ENCODE measurements at places on chromosomes 11 and 22. TPM values are rescaled to one million over a fixed set of nuclear protein-coding genes. Genes with fewer than 3 reads are reported as not detected.

GRCh38 chr11:10303558-10304363, 1.1 kb upstream of the ADM start:
- H3K27ac ChIP-seq = peak overlapping the region; percentile 95
- no peak for DNase-seq
- H3K4me1 ChIP-seq = peaks cover 36% of the 10 kb centered on the region

DNA sequence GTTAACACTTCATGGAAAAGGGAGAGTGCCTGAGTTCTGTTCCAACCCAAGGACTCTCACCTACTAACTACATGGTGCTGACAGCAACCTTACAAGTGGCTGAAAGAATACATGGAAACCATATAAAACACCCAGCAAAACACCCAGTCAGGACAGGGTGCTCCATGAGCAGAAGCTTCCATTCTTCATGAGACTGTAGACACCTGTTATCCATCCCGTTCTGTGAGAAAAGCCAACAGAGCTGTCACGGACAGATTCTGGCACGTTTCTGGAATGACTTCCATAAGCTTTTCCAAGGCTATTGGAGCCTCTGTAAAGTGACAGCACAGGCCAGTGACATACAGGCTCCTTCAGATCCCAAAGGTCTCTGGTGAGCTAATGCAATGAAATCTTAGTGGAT, 23.2 kb downstream of the PRR14L start:
- no peak overlapping the region for H3K27ac ChIP-seq
- no peaks in the 10 kb centered on the region for H3K4me1 ChIP-seq
- no peaks in the 10 kb centered on the region for H3K27me3 ChIP-seq
- no peak for DNase-seq
- peaks cover 27% of the 10 kb centered on the region for H3K36me3 ChIP-seq

DNA sequence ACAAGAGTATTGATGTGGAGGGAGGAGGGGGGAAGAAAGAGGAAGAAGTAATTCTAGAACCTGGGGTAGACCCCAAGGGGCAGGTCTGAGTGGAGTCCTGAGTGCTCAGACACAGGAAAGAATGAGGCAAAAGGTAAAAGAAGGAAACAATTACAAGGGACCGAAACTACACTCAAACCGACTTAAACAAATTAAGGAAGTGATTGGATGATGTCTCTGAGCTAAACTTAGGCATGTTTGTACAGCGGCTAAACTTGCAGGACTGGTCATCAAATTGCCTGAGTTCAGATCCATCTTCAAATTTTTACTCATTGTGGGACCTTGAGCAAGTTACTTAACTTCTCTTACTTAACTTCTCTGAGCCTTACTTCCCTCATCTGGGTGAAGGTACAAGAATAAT, 86.3 kb upstream of the LRRC55 start:
- no peaks in the 10 kb centered on the region for H3K36me3 ChIP-seq
- no peak overlapping the region for H3K27ac ChIP-seq
- H3K4me3 ChIP-seq = no peak overlapping the region

GRCh38 chr11:66835768-66836405, 7.4 kb upstream of the RCE1 start:
- peak overlapping the region; percentile 54 for H3K27ac ChIP-seq
- no peaks in the 10 kb centered on the region for H3K27me3 ChIP-seq
- H3K36me3 ChIP-seq = no peaks in the 10 kb centered on the region
- peaks cover 13% of the 10 kb centered on the region for H3K4me1 ChIP-seq
- peak; percentile 37 for DNase-seq

Gene GNG3
- not detected for total RNA-seq

DNA sequence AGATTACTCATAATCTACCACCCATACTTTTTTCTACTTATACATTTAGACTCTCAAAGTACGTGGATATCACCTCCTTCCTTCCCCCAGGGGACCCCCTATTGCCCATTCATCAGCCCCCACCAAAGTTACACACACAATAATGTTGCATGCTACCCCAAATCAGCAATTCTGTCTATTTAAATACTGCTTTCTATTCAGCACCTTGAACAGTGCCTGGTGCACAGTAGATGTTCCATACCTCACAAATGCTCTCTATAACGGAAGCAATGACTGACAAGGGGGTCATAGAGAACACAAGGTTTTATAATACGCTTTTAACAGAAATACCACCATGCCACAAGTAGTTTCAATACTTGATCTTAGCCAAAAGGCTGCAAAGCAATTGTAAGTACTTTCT, 370.7 kb downstream of the MIAT start:
- H3K27me3 ChIP-seq = peaks cover 8% of the 10 kb centered on the region
- no peaks in the 10 kb centered on the region for H3K36me3 ChIP-seq
- no peak for DNase-seq
- H3K4me3 ChIP-seq = no peak overlapping the region
- no peaks in the 10 kb centered on the region for H3K4me1 ChIP-seq

- no peak overlapping the region for H3K4me3 ChIP-seq
- H3K4me1 ChIP-seq = peaks cover 6% of the 10 kb centered on the region
- peaks cover 1% of the 10 kb centered on the region for H3K27me3 ChIP-seq
- no peak overlapping the region for H3K27ac ChIP-seq
- no peak for DNase-seq
These were observed 5.4 kb upstream of the MAPK8IP1 start for GRCh38 chr11:45879803-45880686.

Gene OR51E2
- not detected for total RNA-seq

GRCh38 chr11:60345489-60345888, 18.4 kb downstream of the MS4A6E start:
- H3K4me1 ChIP-seq = no peaks in the 10 kb centered on the region
- H3K4me3 ChIP-seq = no peak overlapping the region
- DNase-seq = no peak
- no peaks in the 10 kb centered on the region for H3K36me3 ChIP-seq
- H3K27me3 ChIP-seq = no peaks in the 10 kb centered on the region

DNA sequence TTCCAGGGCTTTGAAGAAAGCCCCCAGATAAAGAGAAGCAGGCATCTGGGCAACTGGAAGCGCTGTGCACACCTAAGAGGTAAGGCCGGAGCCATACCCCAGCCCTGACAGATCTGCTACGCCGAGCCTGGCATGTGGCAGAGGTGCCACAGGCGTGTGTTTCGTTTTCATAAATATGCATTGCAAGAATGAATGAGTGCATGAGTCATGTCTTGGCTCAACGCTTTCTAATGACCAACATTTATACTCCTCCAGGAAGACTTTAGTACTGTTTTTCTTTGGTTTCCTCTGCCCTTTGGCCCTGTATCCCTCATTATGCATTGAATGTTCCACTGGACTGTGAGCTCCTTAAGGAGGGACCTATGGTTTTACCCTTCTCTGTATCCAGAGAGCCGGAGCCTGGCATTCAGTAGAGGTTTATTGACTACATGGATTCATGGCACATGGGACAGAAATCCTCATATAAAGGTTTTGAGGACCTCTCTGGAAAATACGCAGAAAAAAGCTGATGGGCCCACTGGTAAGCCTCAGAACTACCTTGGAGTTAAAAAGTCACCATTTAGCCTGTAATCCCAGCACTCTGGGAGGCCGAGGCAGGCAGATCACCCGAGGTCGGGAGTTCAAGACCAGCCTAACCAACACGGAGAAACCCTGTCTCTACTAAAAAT, 38.9 kb upstream of the CSNK2A3 start:
- H3K4me3 ChIP-seq = no peak overlapping the region
- no peaks in the 10 kb centered on the region for H3K36me3 ChIP-seq
- H3K4me1 ChIP-seq = peaks cover 25% of the 10 kb centered on the region

Gene HEPACAM
- not detected for total RNA-seq

DNA sequence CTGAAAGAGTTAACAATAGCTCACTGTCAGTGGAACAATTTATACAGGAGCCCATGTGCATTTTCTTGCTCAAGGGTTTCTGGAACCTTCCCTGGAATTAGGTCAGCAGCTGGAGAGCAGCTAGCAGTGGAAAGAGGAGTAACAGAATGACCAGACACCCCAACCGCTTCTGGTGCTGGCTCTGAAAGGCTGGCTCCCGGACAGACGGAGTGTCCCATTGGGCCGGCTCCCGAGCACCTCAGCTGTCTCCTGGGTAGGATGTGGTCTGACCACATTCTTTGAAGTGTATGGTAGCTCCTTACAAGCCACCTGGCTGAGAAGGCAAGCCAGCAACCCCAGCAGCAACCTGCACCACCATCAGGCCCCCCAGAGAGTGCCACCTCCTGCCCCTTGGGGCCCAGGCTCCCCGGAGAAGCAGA, 44.7 kb downstream of the ABTB2 start:
- H3K36me3 ChIP-seq = no peaks in the 10 kb centered on the region
- peaks cover 26% of the 10 kb centered on the region for H3K4me1 ChIP-seq
- H3K27me3 ChIP-seq = no peaks in the 10 kb centered on the region
- no peak overlapping the region for H3K4me3 ChIP-seq
- no peak overlapping the region for H3K27ac ChIP-seq
- peak; percentile 25 for DNase-seq

Gene SCGB2A2
- total RNA-seq = not detected

Gene TSPAN4
- 168 TPM for total RNA-seq

- H3K27me3 ChIP-seq = no peaks in the 10 kb centered on the region
- no peak for DNase-seq
- no peaks in the 10 kb centered on the region for H3K36me3 ChIP-seq
- H3K27ac ChIP-seq = peak overlapping the region; percentile 89
These were observed 60.0 kb downstream of the MYEOV start for GRCh38 chr11:69353696-69354544.

Measured in osteoblast (primary cell).